ENCODE measurements at places on chromosomes 13 and 19. TPM values are rescaled to one million over a fixed set of nuclear protein-coding genes. Genes with fewer than 3 reads are reported as not detected.

- no peak for DNase-seq
Measured at GRCh38 chr13:81686877-81687276, 1346.0 kb upstream of the SPRY2 start.

GRCh38 chr19:10112037-10112761 is 706 bp downstream of the P2RY11 start:
- DNase-seq = no peak

DNA sequence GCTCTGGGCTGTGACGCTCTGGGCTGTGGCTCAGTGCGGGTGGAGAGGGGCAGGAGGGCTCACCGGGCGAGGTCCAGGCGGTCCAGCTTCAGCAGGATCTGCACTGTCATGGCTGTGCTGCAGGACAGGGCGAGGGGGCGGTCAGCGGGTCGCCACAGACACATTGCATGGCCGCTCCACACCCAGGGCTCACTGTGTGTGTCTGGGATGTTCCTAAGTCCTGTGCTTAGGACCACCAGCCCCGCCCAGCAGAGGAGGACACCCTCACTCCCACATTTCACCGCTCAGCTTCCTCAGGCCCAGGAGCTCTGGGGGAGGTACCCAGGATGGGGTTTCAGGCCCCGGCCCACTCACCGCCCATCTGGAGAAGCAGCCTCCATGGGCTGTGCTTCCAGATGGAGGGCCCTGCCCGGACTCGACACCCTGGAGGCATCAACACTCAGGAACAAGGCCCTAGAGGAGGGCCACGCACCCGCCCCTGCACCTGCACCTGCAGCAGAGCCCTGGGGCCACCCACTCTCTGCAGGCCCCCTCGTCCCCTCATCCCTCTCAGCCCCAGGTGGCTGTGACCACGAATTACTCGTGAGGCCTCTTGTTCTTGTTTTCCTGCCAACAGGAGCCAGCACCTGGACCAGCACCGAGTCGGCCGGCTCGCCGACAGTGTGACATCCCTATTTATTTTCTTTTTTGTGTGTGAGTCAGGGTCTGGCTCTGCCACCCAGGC is 9.7 kb upstream of the CERS1 start:
- DNase-seq = no peak

GRCh38 chr13:40026741-40027140 is 371.3 kb downstream of the COG6 start:
- DNase-seq = no peak

- DNase-seq = no peak
Measured at GRCh38 chr19:3634496-3635045, 8.0 kb upstream of the CACTIN start.

GRCh38 chr13:88360761-88361160 is 689.6 kb downstream of the SLITRK5 start:
- no peak for DNase-seq

GRCh38 chr13:97333983-97334382 is 100.0 kb upstream of the RAP2A start:
- no peak for DNase-seq

DNA sequence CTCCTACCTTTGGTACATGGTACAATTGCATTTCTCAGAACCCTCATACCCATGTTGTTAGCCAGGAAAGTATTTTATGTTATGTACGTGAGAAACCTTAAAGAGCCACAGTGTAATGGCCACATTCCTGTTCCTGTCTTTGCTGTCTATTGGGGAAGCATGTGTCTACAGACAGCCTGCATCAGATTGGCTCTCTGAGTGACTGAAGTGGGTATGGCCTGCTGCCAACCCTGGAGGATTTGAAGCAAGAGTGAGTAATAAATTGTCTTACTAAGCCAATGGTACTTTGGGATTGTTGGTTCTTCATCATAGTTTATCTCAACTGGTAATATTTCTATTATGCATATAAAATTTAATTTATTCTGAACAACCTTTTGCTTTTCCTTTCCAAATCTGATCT is 574.1 kb downstream of the LMO7 start:
- DNase-seq = no peak

DNA sequence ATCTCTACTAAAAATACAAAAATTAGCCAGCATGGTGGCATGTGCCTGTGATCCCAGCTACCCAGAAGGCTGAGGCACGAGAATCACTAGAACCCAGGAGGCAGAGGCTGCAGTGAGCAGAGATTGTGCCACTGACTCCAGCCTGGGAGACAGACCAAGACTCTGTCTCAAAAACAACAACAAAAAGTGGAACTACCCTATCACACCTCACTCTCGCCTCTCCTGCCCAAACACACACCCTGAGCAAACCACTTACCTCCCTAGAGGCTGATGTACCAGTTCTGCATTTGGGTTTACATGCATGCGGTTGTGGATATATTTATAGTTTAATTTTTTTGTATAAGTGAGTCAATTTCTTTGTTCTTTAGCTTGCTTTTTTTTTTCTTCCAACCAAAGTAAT is 7.7 kb upstream of the PTOV1 start:
- DNase-seq = no peak

DNA sequence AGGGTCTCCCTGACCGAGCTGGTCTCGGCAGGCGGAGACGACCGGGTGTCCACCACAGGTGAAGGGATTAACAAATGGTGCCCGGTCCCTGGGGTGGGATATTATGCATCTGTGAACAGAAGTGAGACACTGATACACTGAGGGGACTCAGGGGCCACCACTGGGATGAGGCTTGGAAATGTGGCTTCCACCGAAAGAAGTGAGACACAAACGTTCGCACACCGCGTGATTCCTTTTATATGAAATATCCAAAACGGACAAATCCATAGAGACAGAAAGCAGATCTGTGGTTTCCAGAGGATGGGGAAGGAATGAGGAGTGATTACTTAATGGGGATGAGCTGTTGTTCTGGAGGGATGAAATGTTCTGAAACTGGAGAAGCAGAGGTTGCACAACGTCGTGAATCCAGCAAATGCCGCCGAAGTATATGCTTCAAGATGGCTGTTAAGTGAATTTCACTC is 47.5 kb downstream of the C13orf46 start:
- DNase-seq = no peak

DNA sequence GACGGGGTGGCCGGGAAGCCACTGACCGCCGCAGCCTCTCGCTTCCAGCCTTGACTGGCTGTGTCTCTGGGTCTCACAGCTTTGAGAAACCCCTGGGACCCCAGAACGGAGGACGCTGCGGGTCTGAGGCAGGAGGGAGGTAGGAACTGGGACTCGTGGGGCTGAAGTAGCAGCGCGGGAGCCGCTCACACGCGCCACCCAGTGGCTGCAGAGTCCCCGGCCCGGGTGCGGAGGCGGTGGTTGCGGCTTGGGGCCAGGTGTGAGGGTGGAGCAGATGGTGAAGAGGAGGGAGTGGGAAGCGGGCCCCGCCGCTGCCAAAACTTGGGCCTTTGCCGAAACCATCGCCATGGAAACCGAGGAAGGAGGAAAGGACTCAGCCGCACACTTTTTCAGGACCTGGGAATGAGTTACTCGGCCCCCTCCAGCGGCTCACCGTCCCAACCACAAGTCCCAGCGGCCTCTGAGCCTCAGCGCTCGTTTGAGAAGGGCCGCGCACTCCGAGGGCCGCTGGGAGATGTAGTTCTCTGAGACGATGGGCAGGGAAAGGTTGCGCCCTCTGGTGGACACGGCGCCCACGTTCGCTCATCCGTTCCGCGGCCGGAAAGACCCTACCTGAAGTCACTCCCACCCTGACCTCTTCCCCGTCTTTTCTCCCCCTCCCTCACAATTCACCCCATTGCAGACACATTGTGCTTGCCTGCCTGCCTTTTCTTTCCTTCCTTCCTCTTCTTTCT is 2.2 kb upstream of the SLC17A7 start:
- peak; percentile 95 for DNase-seq

- no peak for DNase-seq
Measured at GRCh38 chr13:79108914-79109643, 297.0 kb downstream of the RBM26 start.

DNA sequence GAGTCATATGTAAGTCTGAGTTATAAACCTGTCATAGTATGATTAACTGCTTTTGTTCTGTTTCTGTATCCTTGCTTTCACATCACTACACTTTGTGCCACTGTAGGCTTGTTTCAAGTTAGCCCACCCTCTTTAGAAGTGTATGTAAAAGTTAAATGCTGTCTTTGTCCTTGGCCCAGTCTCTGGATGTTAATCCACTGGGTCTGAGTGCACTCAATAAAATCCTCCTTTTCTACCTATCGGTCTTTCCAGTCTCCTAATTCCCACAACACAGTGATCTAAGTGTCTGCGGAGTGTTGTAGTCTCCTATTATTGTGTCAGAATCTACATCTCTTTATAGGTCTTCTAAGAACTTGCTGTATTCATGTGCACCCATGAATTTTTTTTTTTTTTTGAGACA is 14.1 kb downstream of the ZNF429 start:
- no peak for DNase-seq

GRCh38 chr13:37701306-37701705 is 102.7 kb upstream of the POSTN start:
- no peak for DNase-seq

GRCh38 chr13:103009051-103009840 is 57.0 kb downstream of the SLC10A2 start:
- no peak for DNase-seq

DNA sequence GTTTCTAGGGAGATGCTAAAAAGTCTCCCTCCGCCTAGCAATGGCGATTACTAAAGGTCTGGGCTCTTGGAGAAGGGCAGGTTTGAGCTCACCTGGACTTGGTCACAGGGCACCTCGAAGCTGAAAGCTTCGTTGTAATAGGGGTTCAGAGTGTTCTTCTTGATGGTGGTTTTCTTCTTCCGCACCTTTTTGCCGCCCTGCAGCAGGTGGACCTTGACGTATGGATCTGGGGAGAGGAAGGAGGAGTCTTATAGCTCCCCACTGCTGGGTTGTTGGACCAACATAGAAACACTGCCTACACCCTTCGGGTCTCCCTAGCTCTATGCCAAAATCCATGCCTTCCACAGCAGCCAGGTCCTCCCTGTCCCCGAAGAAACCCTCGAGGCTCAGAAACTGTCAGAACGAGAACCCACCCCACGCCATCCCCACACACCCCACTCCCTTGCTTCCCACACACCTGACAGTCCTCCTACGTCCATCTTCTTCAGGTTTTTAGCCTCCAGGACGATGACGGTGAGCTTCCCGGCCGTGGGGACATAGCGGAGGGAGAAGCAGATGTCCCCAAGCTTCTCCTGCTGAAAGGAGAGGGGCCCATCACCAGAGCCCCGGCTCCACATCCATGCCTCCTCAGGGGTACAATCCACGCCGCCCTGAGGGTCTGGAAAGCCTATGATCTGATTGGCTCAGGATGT is 5.5 kb downstream of the SYT5 start:
- DNase-seq = no peak

- DNase-seq = no peak
Measured at GRCh38 chr13:40878823-40879222, 89.4 kb downstream of the SLC25A15 start.

- no peak for DNase-seq
Measured at GRCh38 chr19:41083516-41083915, 4.7 kb upstream of the CYP2A13 start.

DNA sequence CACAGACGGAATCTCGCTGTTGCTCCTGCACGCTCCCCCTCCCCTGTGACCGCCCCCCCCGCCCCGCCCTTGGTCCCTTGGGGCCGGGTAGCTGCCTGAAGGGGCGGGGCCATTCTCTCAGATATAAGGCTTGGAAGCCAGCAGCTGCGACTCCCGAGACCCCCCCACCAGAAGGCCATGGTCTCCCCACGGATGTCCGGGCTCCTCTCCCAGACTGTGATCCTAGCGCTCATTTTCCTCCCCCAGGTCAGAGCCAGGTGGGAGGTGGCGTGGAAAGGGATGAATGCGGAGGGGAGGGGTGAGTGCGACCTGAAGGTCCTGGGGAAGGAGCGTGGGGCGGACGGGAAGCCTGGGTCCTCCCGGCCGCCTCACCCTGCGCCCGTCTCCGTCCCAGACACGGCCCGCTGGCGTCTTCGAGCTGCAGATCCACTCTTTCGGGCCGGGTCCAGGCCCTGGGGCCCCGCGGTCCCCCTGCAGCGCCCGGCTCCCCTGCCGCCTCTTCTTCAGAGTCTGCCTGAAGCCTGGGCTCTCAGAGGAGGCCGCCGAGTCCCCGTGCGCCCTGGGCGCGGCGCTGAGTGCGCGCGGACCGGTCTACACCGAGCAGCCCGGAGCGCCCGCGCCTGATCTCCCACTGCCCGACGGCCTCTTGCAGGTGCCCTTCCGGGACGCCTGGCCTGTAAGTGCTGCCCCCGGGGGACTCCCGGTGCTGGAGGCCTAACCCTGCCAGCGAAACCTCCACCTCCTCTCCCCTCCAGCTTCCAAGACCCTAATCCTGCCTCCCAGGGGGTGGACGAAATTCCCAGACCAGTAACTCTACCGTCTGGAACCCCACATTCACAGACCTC is at the start of gene DLL3:
Gene DLL3, plus strand, starts transcription at position 150 of the 845 bp plus-strand sequence. Its CDS starts 28 bp downstream, at position 178.
- DNase-seq = no peak

DNA sequence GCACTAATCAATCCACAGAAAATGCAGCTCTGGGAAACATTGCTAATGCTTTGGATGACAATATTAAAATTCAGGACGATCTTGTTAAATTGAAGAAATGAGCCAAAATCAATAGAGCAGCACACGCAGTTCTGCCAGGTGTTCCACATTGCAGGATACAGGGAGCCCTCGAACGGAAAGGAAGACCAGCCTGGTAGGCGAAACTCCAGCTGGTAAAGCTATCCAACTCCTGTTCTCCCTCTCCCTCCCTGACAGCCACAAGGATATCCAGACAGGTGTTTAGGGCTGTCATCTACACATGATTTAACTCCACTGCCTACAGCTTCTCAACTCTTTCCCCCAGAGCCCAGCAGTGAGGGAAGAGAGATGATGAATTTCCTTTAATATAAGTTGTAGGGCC is 67.7 kb downstream of the EPSTI1 start:
- no peak for DNase-seq

DNA sequence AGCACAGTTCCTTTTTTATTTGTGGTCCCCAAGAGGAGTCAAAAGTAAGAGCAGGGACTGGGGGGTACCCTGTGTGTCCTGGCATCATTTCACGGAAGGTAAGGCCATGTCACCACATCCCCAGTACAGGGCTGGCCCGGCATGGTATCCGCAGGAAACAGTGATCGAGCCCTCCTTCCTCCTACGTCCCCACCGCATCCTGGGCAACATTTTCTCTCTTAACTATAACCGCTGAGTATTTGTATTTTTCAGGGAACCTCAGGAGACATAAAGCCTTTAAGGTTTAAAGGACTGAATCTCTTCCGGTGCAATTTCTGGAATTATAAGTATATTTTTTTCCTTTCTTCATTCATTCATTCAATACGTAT is 13.6 kb upstream of the LATS2 start:
- DNase-seq = no peak

- no peak for DNase-seq
Measured at GRCh38 chr13:50404116-50404515, 388.9 kb downstream of the KCNRG start.

Gene COL5A3
- 6.5 TPM for total RNA-seq

Gene CGB8
- total RNA-seq = not detected

Gene FFAR2
- 0.47 TPM for total RNA-seq

Gene ZNF470
- total RNA-seq = 1.7 TPM

Gene ZFP28
- total RNA-seq = 3.2 TPM

Gene CCL25
- not detected for total RNA-seq

Gene PDE4A
- total RNA-seq = 14.4 TPM

Gene CDADC1
- total RNA-seq = 3.3 TPM

Gene PLIN5
- total RNA-seq = 96.1 TPM

Gene ICAM5
- total RNA-seq = 0.22 TPM

Gene KLHL1
- total RNA-seq = not detected

Gene CYP2S1
- 1.1 TPM for total RNA-seq

Gene CCDC70
- total RNA-seq = not detected

Gene ZNF541
- 0.25 TPM for total RNA-seq

Gene SLC6A16
- 0.51 TPM for total RNA-seq

Gene ZNF331
- 4.8 TPM for total RNA-seq

Data from psoas muscle (tissue), 8 donors.